ENCODE measurements at places on chromosomes 3 and 15.

GRCh38 chr3:58079773-58080172 is 71.6 kb downstream of the FLNB start:
- peak; percentile 71 for DNase-seq

DNA sequence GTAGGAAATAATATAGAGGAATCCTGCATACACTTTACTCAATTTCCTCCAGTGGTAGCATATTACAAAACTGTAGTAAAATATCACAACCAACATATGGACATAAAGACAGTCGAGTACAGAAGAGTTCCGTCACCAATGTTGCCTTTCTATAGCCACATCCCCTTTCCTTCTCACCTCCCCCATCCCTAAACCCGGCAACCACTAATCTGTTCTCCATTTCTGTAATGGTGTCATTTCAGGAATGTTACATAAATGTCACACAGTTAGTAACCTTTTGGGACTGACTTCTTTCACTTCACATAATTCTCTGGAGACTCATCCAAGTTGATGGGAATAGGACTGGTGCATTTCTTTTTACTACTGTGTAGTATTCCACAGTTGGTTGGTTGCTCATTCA is 41.4 kb upstream of the ATG7 start:
- DNase-seq = no peak

GRCh38 chr3:57544181-57545125 is at the start of gene DNAH12:
DNAH12 (minus strand) TSS chr3:57544344; CDS start chr3:57542870, 1,474 bp downstream.
- DNase-seq = no peak

GRCh38 chr15:64611085-64611725 is 150.8 kb downstream of the ZNF609 start:
- DNase-seq = no peak

DNA sequence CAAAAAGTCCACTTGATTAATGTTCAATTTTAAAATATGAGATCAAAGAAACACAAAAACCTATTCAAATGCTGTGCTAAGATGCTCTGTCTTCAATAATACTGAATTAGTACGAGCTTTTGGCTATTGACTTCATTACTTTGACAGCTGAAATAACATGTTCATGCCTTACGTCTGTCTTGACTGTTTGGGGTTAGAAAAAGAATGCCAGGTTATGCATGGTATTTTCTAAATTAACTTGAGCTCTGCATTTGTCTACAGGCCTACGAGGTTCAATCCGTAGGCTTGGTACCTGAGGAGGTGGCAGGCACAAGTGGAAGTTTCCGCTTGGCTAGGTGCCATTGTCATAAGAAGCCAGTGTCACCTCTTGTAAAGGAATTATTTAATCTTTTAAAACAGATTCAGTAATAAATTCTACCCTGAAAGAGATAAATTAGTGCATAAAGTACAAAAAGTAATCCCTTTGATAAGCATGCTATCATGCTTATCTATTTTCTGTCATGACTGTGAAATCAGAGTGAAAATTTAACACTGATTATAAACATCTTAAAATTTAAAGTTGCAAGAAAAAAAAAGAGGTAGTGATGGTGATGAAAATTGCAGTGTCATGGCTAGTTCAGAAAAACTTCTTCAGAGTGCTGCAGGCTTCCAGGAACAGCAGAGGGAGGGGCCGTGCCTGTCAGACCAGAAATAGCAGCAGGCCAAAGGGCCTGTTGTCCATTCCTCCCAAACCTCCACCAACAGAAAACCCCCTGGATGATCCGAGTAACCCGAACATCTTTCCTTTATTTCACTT is 115.7 kb downstream of the ARRDC4 start:
- no peak for DNase-seq

DNA sequence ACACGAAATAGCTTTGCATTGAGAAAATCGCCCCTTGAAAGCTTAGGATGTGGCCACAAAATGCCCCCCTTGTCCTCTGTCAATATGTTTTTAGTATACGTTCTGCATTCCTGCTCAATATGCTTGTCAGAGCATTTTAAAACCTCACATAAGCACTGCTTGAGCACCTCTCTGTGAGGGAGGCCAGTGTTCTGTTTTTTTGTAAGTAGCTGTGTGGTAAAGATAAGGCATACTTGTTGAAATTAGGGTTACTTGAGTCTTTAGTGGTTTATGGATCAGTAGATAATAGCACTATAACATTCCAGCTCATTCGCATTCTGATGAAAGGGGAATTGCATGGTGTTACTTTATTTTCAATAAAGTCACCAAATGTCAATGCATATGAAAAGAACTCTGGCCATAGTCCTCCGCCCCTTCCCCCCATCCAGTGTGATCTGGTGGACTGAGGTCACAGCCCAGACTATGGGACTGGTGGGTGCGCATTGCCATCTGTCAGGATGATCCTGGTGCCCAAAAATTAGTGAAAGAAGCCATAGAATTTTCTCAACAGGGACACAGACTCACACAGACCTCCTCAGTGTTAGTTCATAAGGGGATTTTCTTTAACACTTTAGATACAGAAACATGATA is 33.1 kb downstream of the IL1RAP start:
- no peak for DNase-seq

DNA sequence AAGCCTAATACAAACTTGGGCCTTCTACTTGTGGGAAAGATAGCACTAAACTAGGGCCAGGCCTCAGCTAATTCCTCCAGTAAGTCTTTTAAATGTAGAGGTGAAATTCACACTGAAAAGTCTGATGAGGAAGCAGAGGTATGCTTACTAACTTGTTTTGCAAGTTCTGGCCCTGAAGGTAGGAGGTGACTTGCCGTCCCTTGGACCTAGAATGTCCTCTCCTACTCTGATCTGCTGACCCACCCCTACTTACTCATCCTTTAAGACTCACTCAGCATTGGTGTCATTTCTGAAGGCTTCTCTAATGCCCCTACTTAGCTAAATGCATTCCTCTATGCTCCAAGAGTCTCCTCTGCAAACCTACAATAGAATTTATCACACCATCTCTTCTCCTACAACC is 19.4 kb downstream of the RIOX2 start:
- DNase-seq = no peak

DNA sequence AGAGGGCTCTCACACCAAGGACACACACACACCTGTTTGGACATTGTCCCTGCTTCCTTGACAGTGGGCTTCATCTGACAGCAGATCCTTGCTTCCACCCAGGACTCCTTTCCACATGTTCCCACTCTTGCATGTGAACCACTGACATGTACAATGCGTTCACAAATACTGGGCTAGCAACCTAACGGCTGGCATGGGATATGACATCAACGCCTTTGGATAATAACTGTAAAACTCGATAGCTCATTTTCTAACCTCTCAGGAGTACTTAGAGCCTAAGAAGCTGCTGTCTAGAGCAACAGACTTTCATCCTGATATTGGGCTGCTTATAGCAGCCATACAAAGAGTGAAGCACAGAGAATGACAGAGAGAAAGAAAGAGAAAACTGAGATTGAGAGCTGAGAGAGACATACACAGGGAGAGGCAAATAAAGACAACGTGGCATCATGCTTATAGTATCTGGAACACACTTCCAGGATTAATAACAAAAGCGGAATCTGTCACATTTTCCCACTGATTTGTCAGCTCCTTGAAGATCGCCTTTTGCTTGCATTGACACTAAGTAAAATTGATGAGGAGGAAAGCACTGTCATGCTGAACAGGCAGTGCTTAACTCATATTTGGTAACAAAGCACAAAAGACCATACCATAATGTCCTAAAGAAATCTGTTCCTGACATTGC is 1.7 kb downstream of the GUCA1C start:
- no peak for DNase-seq

DNA sequence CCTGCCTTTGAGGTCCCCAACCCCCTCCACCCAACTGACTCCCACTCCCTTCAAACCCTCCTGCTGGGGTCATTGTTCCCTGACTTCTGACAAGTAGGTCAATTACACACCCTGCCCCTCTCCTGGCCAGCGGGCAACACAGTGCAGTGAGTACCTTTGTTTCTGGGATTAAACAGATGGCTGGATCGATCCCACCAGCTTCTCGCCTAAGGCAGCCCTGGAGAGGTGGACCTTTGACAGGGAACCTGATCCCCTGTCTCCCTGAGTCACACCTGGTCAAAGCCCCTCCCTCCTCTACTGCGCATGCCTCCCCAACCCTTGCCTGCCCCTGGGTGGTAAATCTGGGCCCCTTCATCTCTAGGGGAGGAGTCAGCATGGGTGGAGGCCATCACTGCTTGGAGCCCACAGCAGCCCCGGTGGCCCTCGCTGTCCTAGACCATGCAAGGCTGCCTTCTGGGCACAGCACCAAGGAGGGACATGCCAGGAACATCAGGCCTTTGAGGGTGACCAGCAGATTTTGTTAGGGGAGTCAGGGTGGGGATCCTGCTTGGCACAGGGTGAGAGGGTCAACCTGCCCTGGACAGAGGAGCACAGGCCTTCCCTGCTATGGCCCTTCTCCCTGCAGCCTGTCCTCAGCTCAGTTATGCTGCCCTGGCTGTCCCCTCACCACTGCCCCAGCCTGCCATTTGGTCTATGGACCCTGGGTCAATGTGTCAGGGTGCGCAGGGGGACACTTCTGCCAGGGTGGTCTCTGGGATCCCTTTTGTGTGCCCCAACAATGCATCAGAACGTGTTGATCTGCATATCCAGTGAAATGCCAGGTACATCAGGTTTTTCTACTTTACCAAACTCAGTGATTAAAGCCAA is 9.8 kb upstream of the PRR23E start:
- DNase-seq = no peak

- no peak for DNase-seq
Measured at GRCh38 chr3:81214631-81215030, 546.8 kb downstream of the GBE1 start.

DNA sequence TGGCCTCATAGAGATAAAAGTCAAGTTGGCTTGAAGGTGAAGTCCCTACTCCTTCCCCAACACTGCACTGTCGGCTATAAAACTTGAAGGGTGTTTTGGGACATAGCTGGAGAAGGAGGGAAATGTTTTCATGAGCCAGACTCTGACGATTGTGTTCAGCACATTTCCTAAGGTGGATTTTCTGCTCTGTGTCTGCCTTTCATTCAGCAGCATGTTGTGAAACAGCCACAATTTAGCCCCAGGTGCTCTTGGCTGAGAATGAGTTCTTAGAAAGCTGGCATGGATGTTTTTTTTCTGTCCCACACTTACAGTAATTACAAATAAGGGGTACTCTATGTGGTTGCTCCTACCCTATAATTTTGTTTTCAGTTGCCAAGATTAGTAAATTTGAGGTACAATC is 492.4 kb downstream of the MCTP2 start:
- no peak for DNase-seq

- no peak for DNase-seq
Measured at GRCh38 chr3:128215800-128216495, 62.7 kb downstream of the EEFSEC start.

DNA sequence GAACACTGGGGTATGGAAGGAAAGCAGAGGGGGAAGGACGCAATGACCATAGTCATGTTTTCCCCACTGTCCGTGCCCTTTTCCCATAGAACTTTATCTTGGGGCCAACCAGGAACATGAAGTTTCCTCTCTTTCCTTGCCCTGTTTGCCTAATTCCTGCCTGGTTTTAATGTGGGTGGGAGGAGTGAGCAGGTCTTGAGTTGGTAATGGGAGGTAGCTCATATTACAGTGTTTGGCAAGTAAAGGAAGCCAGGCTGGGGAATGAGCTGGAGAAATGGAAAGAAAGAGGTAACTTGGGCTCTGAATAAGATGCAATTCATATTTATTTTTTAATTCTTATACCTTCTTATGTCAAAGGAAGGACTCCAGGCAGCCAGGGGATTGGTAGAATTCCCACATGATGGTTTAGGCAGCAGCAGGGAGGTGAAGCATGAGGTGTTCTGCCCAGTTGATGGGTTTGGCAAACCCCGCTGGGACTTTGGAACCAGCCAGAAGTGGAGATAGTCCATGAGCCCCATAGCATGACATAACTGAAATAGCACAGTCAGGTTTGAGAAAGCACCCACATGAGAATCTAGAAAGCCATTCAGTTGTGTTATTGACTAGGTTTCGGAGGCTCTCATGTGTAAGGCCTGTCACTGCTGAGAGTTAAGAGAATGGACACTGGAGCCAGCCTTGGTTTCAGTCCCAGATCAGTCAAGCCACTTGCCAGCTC is 60.0 kb downstream of the CCK start:
- no peak for DNase-seq

- no peak for DNase-seq
Measured at GRCh38 chr3:107662124-107662507, 139.4 kb downstream of the BBX start.

GRCh38 chr3:9690451-9691450 is 12.9 kb upstream of the CPNE9 start:
- DNase-seq = no peak

- DNase-seq = peak; percentile 40
Measured at GRCh38 chr3:112464264-112464663, 35.0 kb downstream of the BTLA start.

DNA sequence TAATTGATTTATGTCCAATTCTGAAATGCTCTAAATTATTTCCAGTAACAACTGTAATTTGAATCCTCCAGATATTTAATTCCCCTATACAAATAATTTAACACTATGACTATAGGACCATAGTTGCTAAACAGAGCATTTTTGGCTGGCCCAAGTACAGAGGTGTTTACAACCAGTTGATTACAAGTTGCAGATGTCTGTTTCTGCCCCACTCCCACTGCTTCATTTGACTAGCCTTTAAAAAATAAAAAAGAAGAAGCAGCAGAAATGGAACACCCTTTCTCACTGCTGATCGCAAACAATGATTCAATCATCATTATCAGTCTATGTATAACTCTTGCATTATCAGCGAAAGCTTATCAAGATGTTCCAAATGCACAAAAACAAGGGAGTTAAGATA is 54.6 kb downstream of the SENP7 start:
- no peak for DNase-seq

- no peak for DNase-seq
Measured at GRCh38 chr15:95247071-95247984, 1016.0 kb downstream of the MCTP2 start.

- DNase-seq = no peak
Measured at GRCh38 chr15:74960286-74960685, 3.7 kb upstream of the RPP25 start.

DNA sequence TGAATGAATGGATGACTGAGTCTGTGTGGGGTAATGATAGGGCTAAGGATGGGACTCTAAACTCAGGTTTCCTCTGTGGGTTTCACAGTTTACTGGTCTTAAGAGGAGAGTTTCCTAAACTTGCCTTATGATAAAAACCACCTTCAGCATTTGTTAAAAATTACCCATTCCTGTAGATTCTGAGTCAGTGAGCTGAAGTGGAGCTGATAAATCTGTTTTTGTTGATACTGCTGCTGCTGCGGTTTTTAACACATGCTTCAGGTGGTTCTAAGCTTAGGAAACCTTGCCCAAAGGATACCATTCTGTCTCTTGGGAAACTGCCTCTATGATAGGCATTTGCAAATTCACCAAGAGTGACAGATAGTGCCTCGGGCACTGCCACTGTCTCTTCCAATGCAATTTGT is 52.6 kb downstream of the MECOM start:
- no peak for DNase-seq

Data from Jurkat, Clone E6-1 (cell line).